ENCODE measurements at places on chromosomes 3 and 15.
A peak's percentile ranks its signal among the peaks of the same experiment; 100 is the strongest.

DNA sequence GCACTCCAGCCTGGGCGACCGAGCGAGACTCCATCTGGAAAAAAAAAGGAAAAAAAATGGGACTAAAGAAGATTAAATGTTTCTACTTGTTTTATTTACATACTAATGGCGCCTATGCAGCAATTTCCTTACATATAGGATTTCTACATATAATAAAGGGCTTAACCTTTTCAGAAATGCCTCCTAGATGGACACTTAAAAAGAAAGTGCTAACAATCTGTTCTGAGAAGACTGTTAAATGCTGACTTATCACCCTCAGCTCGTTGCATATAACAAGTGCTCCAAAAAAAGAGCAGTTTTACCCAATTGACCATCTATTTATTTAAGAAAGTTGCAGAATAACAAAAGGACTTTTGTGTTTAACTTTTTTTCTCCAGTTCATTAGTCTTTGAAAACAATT lies 32.7 kb downstream of the DENND4A start:
- no peak for DNase-seq

GRCh38 chr3:7964899-7965298 lies 536.7 kb upstream of the LMCD1 start:
- DNase-seq: no peak

GRCh38 chr15:22944651-22945050 lies 35.5 kb downstream of the CYFIP1 start:
- DNase-seq: no peak

DNA sequence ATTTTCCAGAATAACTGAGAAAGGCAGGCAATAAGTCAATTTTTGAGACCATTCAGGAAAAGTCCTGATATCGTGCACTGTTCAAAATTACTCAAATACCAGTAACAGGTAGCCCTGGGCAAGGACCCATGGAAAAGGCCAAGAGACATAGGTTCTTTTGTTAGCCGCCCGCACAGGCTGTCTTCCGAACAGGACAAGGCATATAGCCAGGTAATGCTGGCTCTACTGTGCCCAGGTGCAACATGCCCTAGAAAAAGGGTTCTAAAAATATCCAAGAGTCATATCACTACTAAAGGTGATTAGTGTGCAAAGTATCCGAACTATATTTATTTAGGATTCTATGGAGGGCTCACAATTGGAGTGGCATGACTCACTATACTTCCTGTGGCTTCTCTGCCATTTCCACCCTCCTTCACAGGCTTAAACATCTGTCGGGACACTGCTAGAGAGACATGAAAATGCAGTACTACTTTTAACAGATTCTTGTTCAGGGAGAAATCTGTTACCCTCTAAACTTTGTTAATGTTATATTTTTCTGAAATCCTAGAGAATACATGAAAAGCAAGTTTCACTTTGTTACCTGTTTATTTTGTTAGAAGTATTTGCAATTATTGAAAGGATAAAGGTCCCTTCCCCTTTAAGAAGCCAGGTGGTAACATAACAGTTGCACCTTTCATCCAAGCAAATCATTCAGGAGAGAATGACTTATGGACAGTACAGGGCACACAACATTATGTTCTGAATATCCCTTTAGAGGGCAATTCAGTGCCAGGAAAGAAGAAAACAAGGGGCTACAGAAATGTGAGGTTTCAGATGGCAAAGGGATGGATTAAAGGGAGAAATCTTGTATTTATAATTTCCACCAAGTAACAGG lies 293.3 kb upstream of the THBS1 start:
- DNase-seq: no peak

DNA sequence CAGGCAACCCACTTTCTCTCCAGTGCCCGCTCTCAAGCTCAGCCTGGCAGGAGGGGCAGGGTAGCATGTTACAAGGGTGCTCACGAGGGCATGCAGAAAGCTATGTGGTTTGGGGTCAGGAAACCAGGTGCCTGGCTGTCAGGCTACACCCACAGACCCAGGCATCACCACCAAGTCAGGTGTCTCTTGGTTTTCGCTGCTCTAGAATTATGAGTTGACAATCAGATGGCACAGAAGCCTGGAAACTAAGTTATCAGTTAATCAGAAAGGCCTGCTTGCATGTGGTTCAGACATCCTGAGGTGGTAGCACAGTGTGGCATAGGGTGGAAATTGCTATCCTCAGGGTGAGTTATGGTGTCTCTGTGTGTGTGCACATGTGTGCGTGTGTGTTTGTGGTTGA lies 16.2 kb upstream of the CCR9 start:
- DNase-seq: no peak

- no peak for DNase-seq
Observed at GRCh38 chr15:31179693-31180092, 78.2 kb upstream of the TRPM1 start.

GRCh38 chr15:39084674-39085530 lies 496.0 kb upstream of the THBS1 start:
- no peak for DNase-seq

DNA sequence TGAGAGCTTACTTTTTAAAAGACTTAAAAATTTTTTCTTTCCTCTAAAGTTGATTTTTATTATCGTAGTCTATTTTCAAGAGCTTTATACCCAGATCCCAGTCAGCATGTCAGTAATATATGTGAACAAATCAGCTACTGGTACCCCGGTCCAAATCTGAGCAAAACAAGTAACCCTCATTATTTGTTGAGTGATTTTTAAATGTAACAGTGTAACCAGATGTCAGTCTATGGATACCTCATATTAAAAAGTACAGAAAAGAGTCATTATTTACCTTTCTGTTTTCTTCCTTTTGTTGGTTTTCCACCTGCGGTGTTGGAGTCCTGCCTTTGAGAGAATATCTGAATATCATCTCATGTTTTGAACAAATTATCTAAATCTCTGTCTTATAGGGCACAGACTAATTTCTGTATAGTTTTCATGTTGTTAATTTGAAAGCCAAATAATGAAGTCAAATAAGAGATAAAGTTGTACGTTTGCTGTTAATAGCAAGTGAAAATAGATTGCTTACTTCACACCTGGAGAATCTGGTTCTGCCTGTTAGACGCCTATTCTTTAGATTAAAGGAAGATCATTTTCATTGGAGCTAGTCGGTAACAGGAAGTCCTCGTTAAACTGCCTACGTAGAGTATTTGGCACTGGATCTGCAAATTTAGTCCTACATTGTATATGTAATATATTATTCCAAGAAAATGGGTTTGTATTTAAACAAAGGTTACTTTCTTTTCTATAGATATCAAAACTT lies at the start of gene STX19:
TSS of gene STX19 (minus strand) at position 505 of the 745 bp plus-strand sequence. CDS start 13,328 bp downstream, outside the sequence.
- no peak for DNase-seq

DNA sequence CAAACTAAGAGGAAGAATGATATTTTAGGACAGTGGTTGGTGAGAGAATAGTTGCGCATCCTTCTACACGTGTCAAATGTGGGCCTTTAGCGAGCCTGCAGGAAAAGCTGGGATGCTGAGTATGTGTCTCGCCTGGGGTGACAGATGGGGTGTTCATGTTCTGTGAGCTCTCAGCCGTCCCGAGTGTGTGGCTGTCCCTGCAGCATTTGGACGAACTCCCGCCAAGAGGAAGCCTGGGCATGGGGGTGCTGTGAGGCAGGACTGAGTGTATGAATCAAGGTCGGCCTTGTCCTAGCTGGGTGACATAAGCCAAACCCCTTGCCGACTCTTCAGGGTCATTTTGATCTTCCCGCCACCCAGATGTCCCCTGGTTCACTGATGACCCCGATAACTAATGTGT lies 94.8 kb downstream of the CACNA1D start:
- no peak for DNase-seq

- DNase-seq: no peak
Observed at GRCh38 chr3:120111898-120112297, 17.7 kb upstream of the GSK3B start.

DNA sequence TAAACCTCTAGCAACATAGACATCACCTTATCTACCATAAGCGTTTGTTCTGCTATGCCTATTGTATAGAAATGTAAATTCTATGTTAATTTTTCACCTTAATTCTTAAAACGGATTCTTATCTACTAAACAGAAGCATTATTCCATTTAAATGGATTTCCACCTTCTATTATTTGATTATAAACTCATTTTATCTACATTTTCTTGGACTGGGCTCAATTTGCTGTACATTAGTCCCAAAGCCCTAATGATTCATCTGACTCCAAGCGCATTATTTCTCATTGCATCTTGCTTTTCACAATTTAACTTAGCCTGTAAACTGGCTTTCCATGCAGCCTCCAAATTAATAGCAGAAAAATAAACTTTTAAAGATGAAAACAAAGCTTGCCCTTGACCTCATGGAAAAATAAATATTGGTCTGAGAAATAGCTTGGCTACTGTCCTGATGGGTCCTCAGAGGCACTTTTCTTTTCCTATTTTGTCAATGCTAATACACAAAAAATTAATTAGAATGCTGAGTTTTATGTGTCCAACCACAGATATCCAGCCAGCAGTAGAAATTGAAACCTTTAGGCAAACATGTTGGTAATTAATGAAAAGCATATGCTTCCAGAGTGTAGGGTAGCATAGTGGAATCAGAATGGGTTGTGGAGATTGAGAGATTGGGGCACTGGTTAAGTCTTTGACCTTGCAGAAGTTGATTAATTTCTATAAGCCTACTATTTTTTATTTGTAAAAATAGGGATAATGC lies 81.4 kb upstream of the CFAP20DC start:
- DNase-seq: no peak

DNA sequence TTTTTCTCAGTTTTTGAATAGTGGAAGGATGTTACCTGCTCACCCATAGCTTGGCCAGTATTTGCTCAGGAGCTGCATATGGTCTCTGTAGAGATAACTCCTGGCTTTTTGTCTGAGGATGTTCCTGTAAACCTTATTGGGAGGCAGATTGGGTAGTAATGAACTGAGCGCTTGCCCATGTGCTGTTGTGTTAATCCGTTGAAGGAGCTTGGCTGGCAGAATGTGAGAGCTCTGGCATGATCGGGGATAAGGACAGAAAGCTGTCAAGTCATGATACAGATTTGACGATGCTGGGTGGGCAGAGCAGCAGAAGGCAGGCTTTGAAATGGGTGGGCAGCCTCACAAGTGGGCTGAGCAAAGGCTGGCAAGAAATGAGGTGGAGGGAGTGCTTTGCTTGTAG lies 27.4 kb downstream of the SH3GL3 start:
- DNase-seq: no peak

DNA sequence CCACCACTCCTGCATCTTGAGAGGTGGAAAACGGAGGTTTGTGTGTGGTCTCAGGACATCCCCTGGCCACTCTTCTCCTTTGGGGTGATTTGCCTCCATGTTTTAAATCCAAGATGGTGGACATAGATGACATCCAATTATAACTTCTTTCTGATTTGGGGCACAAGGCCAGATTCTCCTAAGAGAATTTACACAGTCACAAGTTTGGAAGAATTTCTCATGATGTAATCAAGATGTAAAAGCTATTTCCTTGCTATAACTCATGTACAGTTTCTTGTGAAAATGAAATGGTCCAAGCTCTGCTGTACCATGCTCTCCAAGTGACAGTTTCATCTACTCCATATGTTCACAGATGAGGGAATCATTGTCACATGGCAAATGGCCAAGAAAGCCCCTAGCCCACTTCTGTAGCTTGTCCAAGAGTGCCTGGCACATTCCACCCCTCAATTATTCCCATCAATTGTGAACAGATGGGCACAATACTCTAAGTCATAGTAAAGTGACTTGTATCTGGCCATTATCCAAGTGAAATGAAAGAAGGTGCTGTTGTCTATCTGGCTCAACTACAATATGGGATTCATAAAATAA lies 134.6 kb upstream of the ROPN1 start:
- DNase-seq: no peak

DNA sequence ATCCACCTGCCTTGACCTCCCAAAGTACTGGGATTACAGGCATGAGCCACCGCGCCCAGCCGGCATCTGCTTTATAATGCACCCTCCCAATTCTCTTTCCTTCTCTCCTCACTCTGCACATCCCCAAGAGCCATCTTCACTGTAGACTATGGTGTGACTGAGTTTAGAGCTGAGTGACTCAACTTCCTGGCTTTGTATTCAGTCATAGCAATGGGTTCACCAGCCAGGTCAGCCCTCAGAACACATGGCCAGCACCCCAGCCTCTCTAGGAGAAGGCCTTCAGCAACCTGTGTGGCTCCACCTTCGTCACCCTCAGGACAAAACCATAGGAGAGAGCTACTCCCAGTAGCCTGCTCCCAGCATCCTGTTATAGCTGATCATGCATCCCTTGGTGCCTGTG lies 33.0 kb downstream of the ARID3B start:
- no peak for DNase-seq

GRCh38 chr3:99970198-99970597 lies 144.1 kb downstream of the FILIP1L start:
- DNase-seq: no peak

GRCh38 chr3:81968658-81969057 lies 207.2 kb upstream of the GBE1 start:
- no peak for DNase-seq

- DNase-seq: no peak
Observed at GRCh38 chr3:77256584-77257503, 216.9 kb downstream of the ROBO2 start.

GRCh38 chr3:18223571-18223970 lies 201.6 kb downstream of the SATB1 start:
- no peak for DNase-seq

GRCh38 chr3:43181202-43181821 lies 75.4 kb upstream of the POMGNT2 start:
- peak; percentile 20 for DNase-seq

DNA sequence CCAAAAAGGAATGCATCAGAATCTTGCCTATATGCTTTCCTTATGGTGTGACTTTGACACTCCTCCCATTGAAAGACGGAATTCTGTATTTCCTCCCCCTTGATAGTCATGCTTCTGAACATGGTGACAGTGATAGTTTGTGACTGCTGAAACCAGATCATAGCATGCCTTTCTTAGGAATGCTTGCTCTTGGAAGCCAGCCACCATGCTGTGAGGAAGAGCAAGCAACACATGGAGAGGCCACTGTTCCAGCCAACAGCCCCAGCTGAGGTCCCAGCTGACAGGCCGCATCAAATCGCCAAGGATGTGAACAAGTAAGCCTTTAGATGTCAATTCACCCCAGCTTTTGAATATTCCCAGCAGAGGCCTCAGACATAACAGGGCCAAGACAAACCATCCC lies 100.1 kb downstream of the IGF2BP2 start:
- DNase-seq: no peak

DNA sequence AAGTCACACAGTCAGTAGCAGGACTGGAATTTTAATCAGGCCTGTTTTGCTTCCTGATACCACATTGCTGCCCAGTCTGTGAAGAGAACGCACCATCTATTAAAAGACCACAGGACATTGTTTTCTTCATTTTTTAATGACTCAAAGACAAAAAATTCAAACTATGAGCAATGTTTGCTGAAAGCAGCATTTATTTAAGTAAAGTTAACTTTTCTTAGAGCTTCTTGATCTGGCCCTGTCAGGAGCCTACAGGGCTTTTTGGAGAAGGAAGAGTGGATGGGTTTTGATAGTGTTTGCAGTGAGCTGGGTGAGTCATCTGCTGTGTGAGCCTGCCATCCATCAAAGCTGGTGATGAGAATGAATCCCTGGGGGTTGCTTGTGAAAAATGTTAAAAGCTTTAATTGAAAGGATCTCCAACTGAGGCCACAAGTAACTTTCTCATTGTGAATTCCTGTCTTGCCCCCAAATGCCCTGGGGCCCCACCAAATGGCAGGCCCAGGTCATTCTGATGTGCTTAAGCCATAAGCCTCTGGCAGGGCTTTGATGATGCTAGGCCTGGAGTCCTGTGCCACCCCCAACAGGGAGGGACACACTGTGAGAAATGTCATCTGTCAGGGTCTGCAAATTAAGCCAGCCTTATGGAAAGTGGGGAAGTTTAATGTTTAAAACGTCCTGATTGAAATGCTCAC lies 136.2 kb upstream of the PFN2 start:
- no peak for DNase-seq

- no peak for DNase-seq
Observed at GRCh38 chr3:127019449-127019848, 36.5 kb downstream of the PLXNA1 start.

GRCh38 chr3:13526626-13526949 lies 22.3 kb upstream of the FBLN2 start:
- DNase-seq: no peak
